ENCODE measurements at places on chromosomes 5 and 9.

- no peak for DNase-seq
These were observed 227.8 kb upstream of the RASEF start for GRCh38 chr9:83290692-83291091.

- DNase-seq: no peak
These were observed 140.2 kb downstream of the DENND1A start for GRCh38 chr9:123789554-123790292.

DNA sequence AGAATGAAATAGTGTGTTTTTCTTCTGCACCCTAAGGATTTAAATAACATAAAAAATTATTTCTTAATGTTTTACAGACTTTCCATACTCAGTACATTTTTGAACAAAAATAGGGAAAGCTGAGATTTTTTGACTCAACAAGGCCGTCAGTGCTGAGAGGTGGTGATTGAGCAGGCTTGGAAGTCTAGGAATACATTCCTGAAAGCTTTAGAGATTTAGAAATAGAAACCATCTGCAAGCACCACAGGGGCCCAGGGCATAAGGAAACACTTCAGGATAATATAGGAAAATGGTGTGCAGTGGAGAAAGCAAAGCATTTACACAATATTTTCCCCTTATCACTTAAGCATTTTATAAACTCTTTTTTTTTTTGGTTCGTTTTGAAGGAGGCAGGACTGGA is 5.2 kb downstream of the BASP1 start:
- peak; percentile 11 for DNase-seq

DNA sequence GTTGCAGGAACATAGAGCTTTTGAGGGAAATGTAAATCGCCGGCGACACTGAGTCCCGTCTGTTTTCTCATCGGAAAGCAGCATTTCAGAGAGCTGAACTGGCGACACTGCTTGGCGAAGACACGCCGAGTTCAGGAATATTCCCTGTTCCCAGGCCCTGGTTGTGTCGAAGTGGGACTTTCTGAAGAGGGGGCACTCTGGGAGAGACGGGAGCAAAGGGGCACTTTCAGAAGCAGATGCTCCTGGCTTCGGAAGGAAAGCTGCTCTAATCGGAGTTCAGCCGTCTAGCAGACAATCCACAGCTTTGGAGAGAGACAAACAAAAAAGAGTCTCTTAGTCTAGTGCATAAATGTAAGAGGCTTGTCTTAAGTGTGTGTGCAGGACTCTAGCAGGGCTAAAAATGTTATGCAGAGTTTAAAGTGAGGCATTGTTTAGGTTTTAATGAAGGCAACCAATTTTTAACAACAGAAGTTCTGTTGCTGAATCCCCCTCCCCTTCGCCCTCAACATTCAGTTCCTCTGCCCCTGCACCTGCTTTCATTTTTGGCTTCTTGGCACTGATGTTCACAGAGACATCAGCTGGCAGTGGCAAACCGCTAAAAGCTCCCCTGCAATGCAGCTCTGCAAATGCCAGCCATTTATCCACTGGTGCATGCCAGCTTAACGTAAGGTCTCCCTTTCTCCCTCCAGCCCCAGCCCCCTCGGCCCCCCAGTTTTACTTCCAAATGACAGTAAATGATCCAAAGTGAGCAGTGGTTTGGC is 289.5 kb upstream of the MPDZ start:
- DNase-seq: no peak

DNA sequence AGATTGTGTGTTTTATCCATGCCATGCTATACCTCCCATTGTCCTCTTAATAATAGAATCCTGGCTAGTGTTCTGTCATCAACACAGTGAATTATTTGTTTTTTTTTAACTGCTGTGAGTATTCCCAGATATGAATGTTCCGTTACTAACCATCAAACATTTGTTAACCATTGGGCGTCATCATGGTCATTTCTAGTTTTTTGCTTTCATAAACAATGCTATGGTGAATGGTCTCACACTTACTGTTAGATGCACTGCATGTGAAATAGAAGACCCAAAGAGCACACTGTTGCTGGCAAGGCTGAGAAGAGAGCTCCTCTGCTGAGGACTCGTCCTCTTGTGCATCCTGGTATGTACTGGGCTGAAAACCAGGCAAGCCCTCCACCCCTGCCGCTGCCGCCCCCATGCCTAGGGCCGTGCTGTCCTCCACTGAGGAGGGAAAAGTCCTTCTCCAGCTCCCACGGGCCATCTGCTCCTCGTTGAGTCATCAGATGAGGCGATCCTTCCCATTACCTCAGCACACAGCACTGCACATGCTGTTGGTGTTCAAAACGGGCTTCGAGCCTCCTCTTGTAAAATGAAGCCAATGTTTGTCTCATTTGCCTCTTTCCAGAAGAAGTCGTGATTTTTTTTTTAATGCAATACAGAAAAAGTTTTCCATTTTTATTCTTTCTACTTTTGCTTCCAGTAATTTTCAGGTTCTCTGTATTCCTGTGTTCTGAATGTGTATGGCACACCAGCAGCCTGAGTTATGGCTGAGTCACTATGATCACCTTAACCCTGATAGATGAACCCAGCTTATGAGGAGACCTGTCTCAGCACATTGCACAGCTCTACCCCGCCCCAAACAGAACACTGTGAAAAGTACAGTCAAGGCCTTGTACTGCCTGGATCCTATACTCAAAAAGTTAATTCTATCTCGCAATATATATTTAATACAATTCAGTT is 219.0 kb downstream of the AOPEP start:
- DNase-seq: peak; percentile 91

DNA sequence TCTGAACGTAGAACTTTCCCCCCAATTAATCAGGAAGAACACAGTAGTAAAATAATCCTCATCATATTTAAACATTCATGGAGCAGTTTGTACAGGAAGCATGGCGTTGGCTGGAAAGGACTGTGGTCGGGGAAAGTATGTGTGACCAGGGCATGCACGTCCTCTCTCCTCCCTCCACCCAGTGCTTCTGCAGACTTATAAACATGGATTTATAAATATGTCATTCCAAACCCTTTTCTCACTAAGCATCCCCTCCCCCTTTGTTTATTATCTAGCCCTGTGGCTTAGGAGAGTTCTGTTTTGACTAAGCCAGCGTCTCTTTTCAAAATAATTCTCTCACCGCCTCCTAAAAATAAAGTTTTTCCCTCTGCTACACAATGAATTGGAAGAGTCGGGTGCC is 70.4 kb upstream of the DAP start:
- DNase-seq: peak; percentile 89

GRCh38 chr9:38018958-38019602 is 49.9 kb downstream of the SHB start:
- peak; percentile 73 for DNase-seq

GRCh38 chr9:132606066-132606465 is 23.7 kb downstream of the BARHL1 start:
- no peak for DNase-seq

DNA sequence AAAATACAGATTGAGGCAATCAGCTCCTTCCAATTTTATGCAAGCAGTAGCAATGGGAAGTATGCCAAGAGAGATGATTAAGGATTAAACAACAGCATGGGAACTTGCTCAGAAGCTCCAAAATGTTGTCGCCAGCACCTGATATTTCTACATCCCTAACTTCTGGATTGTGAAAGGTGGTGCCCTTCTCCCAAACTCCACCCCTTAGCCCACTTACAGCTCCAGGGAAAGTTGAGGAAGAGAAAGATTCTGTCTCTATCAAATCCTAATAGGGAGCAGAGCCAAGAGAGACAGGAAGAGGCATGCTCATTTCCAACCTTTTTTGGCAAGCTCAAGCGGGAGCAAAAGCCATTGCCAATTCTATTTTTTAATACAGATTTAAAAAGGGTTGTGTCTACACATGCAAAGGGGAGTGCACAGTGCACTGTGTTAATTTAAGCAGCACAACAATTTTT is 92.4 kb upstream of the NR3C1 start:
- peak; percentile 38 for DNase-seq

DNA sequence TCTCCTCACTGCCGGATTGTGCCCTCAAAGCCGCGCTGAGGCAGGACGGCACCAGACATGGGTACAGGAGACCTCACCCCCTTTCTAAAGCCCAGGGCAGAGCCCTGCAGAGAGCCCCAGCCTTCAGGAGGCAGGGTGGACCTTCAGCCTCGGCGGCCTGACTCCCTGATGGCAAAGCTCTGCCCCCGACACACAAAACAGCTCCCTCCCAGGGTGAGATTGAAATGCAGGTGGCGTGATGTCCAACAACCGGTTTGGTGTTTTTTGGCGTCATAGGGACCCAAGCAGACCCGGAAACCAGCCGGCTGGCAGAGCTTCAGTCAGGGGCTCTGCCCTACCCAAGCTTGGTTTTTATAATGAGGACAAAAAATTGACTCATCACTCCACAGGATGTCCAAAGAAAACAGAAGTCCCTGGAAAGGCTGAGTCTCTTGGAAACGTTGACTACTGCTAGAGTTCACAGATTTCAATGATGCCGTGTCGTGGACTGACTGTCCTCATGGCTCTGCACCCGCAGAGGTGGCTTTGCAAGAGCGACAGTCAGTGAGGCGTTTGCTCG is 275.2 kb upstream of the IRX1 start:
- peak; percentile 53 for DNase-seq

DNA sequence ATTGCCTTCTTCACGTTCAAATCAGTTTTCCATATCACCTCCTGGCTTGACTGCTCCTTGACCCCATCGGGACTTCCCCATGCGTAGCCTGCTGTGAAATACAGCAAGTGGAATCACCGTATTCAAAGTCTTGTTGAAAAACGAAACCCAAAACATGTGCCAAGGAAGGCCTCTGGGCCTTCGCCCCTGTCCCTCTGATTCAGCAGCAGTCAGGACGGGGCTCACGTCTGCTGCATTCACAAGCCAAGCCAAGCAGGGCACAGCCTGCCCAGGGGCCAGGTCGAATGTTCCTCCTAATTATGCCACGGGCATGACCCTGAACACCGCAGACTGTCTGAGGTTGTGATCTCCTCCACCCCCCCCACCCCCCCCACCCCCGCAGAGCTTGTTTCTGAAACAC is 960 bp upstream of the CTNND2 start:
- no peak for DNase-seq

DNA sequence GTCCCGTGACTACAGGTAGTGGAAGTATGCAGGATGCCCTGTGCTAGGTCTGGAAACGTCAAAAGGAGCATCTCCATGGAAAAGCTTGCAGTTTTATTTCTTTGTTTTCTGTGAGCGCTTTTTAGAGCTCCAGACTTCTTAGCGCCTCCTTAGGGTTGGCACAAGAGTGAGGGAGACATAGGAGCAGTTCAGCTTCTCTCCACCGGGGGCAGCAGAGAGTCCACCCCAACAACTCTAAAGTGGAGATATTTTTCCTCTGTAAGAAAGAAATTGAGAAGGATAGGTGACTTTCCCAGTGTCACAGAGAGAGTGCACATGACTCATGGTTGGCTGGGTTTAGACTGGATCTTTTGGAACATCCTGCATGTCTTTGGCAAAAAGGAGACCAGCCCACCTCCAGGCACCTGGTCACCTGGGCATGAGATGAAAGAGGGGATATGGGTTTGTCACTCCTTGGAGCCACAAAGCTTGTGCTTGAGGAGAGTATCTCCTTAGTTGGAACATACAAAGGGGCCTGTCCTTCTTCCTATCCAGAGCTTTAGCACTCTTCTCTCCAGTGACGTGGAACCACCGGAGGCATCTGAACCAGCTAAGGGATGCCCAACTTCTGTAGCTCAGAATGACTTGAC is 637.7 kb downstream of the SEMA5A start:
- DNase-seq: peak; percentile 13

GRCh38 chr5:84602371-84602771 is 217.7 kb upstream of the EDIL3 start:
- peak; percentile 2 for DNase-seq

- peak; percentile 82 for DNase-seq
These were observed 65.9 kb downstream of the DAP start for GRCh38 chr5:10695055-10695649.

GRCh38 chr5:55597014-55597981 is 62.5 kb upstream of the PLPP1 start:
- peak; percentile 76 for DNase-seq

GRCh38 chr5:94431696-94432095 is 186.7 kb downstream of the KIAA0825 start:
- no peak for DNase-seq

DNA sequence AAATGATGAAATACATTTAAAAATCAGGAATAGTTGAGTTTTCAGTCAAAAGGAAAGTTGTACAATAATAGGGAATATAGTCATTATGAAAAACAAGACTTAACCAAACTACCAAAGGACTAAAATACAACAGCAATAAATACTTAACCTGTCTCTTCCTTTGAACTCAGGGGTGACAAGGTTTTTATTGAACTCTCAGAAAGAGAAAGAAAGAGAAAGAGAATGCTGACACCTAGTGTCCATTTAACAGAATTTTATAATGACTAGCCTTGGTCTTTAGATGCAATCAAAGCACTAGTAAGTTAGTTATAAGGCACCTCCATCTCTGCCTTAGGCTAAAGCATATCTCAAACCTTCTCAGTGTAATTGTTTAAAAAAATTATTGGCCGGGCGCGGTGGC is 47.5 kb downstream of the UIMC1 start:
- DNase-seq: peak; percentile 43

- peak; percentile 83 for DNase-seq
These were observed 13.4 kb upstream of the XPA start for GRCh38 chr9:97710356-97711222.

GRCh38 chr9:74771262-74771585 is 116.5 kb downstream of the TRPM6 start:
- DNase-seq: no peak

GRCh38 chr9:83182071-83182470 is 119.1 kb upstream of the RASEF start:
- DNase-seq: no peak

DNA sequence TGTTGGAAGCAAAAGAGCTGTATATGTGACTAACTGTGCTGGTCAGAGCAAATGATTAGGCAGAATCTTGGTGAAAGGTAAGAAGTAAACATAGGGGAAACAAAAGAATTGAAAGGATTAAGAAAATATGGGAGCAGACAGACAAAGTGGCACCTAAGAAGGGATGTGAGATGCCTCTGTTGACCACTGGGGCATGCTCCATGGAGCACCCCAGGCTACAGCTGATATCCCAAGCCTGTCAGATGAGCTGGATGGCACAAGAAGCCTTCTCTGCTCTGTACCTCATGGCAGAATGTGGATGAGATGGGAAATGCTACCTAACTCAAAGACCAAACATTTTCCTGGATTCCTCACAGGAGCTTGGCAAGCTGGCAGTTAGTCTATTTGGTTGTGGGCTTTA is 89.3 kb upstream of the SLIT3 start:
- no peak for DNase-seq

GRCh38 chr5:147520450-147520849 is 10.6 kb upstream of the DPYSL3 start:
- no peak for DNase-seq

GRCh38 chr5:162372256-162372655 is 304.7 kb downstream of the GABRG2 start:
- no peak for DNase-seq

- no peak for DNase-seq
These were observed 15.7 kb upstream of the OR13C8 start for GRCh38 chr9:104553261-104553660.

DNA sequence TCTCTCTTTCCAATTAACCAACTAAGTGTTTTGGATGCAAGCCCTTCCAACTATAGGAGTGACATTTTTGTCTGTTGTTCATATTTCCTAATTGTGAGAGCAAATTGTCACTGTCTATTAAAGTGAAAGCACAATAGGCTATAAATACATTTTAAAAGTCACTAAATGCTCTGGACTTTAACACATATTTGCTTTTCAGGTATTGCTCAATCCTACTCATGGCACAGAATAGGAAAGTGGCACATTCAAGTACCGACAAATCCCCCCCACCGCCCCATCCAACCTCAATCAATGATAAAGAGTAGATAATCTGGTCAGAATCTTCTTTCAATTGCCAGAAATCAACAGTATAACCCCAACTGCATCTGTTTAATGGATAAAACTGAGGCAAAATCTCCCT is 419.8 kb downstream of the PLK2 start:
- DNase-seq: peak; percentile 0

GRCh38 chr9:2243666-2244555 is 228.8 kb downstream of the SMARCA2 start:
- DNase-seq: no peak

Data from AG08395 (cell line).